ENCODE measurements at places on chromosomes 2 and 18. TPM values are rescaled to one million over a fixed set of nuclear protein-coding genes. Genes with fewer than 3 reads are reported as not detected.

The FOXD4L1 gene
- total RNA-seq, result not detected

The CHST10 gene
- total RNA-seq, result 26.9 TPM

- DNase-seq, result no peak
Observed at GRCh38 chr2:36492216-36492945, 105.6 kb downstream of the FEZ2 start.

DNA sequence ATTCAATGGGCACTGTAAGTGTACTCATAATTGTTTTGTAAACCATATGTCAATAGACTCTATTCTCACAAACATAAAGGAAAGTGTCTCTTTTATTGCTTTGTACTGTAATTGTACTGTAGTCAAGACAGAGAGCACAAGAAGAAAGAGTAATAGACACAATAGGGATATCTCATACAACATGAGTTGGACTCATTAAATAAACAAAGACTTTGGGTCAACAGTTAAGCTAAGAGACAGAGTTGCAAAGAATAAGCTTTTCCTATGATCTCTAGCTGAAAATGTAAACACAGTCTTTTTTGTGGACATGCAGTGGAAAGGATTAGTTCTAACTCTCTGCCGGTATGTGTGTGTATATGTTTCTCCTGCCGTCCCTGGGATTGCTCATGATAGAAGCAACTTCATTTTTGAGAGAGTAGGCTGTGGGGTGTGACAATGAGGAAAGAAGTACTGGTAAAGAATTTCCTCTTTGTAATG is 13.9 kb upstream of the KYNU start:
- DNase-seq, result no peak

DNA sequence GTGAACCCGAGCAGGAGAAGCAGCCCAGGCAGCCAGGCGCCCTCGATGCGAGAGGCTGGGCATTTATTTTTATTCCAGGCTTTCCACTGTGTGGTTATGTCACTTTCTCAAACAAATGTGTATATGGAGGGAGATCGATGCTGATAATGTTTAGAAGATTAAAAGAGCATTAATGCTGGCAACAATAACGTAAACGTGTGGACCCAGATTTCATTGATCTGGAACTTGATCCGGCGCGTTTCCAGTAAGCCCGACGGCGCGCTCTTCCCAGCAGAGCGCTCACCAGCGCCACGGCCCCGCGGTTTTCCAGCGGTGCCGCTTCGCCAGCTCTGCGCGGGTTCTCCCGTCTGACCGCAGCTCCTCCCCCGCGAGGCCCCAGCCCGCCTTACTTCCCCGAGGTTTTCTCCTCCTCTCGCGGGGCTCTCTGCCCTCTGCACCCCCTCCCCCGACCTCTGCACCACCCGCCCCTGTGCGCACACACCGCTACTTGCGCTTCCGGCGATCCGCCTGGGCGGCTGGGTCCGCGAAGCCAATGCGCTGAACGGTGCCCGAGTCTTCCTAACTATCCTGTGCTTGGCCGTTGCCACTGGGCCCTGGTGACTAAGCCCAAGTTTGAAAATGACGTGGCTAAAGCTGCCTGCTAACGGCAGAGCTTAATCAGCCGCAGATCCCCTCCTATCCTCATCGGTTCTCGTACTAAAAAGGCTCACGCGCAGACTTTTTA is 6.1 kb downstream of the ONECUT2 start:
- no peak for DNase-seq

- no peak for DNase-seq
Observed at GRCh38 chr2:109062859-109063700, 65.9 kb upstream of the SH3RF3 start.

GRCh38 chr2:75522543-75523312 is 38.0 kb downstream of the EVA1A start:
- no peak for DNase-seq
